Activated CD4-positive, alpha-beta T cell treated with anti-CD3 and anti-CD28 coated beads, Interleukin-2, Interleukin-6, amounts not matched to agents 100 ng/mL and 50 ng/mL, durations not matched to agents 16 hours and 8 hours (primary cell): ENCODE measurements at places on chromosomes 5 and 9.

DNA sequence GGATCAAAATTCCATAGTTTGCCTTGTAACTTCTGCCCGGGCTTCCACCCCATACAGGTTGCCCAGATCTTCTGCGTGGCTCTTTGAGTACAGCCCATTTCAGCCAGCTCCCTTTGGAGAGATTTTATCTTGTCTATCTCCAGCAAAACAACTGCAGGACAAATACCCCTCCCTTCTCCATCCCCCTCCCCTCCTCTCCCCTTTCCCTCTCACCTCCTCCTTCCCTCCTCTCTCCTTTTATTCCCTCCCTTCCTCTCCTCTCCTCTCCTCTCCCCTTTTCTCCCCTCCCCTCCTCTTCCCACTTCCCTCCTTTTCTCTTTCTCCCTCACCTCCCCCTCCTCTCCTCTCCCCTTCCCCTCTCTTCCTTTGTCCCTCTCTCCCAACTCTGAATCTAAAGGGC lies 58.2 kb downstream of the COL15A1 start:
- DNase-seq, result no peak

DNA sequence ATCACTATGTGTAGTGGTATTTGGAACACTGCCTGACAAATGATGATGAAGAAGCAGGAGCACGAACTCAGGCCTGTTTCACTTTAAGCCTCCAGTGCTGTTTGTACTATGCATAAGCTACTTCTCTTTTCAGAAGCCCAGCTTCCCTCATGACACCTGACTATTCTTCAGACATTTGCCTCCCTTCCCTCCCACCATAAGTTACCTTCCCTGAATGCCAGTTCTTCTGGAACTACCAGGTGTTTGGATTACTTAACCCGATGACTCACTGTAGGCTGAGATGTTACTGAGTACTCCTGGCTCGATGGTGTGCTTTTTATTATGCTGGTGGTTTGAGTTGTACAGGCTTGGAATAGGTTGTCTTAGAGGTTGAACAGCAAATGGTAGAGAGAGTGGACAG lies 180.0 kb downstream of the SPATA31D1 start:
- no peak for DNase-seq

DNA sequence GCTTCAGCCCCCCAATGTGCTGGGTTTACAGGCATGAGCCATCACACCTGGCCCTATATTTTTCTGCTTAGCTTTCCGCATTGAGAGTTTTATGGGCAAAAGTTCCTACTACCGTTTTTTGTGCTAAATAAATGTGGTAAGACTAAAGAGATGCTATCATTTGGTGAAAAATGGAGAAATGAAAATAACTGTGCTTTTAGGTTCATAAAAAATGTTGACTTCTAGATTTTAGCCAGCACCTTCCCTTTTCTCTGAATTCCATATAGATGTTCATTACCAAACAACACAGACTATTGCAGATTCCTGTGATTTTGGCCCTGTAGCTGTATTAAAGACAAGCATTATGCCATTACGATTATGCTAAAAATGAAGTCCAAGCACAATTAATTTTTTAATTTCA lies 72.0 kb upstream of the CTSL start:
- DNase-seq, result no peak

DNA sequence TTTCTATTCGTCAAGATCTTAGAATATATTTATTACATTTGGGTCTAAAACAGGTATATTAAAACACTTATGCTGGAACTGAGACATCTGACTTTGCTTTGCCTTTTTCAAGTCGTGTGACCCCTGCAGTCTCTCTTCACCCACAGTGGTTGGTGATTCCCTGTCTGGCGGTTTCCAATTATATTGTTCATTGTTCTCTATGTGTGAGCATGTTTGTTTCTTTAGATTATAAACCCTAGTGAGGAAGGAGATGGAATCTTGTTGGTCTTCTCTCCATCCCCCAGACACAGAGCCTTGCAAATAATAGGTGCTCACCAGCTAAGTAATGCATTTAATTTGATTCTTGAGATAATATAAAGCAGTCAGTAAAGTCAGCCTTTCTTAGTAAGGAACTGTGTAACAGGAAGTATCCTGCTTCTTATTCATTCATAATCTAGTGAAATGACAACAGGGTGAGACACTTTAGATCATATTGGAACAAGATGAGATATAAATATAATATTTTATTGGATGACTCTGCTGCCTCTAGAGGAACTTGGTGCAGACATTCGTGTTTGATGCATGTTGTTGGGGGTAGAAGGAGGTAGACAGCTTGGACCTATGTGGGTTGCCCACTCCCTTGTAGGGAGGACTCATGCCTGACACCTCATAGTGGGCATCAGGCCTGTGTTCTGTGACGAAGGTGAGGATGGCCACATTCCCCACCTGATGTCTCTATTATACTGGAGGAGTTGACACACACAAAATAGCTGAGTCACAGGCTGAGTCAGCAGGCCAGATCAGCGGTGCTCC lies 88.1 kb downstream of the FGF1 start:
- peak; percentile 51 for DNase-seq

GRCh38 chr5:172707285-172708182 lies 63.5 kb downstream of the DUSP1 start:
- DNase-seq, result no peak

- DNase-seq, result no peak
Measured at GRCh38 chr9:26682796-26683496, 209.7 kb downstream of the CAAP1 start.

DNA sequence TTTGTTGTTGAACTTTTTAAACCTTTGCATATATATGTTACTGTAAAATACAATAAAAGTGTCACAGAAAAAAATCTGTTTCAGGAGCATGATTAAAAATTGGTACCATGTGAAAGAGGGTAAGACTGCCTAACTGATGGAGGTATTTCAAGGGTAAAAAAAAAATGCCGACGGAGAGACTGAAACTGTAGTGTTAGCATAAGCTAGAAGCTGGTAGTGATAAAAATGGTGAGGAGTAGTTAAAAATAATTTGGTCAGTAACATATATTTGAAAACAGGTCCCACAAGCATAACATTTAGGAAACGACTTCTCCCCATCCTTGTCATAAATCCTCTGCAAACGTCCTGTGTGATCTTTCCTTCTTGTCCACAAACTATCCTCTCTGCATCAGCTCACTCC lies 64.7 kb downstream of the MEF2C start:
- no peak for DNase-seq

DNA sequence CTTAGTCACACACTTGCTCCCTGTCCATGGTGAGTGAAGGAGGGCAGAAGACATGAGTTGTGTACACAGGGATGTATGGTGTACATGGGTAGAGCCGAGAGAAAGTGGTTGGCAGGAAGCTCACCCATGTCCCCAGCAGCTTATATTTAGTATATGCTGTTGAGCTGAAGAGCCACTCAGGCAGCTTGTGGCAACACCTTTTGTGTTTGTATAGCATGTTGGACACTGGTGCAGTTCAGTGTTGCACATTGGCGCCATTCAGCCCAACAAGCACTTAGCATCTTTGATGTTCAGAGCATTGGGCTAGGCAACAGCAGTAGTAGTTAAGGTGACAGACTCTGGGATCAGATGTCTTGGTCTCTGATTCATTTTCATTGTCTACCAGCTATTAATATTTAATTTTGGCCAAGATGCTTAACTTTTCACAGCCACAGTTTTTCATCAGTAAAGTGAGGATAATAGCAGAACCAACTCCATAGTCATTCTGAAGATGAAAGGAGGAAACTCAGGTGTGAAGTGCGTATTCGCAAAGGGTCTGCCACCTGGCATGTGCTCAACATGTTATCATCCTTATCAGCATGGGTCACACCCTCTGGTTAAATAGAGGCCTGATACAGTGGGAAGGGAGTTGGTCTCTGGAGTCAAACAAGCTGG lies 184.8 kb downstream of the NR3C1 start:
- DNase-seq, result no peak

- DNase-seq, result peak; percentile 74
Measured at GRCh38 chr9:114989600-114990410, 59.4 kb upstream of the TNFSF8 start.

DNA sequence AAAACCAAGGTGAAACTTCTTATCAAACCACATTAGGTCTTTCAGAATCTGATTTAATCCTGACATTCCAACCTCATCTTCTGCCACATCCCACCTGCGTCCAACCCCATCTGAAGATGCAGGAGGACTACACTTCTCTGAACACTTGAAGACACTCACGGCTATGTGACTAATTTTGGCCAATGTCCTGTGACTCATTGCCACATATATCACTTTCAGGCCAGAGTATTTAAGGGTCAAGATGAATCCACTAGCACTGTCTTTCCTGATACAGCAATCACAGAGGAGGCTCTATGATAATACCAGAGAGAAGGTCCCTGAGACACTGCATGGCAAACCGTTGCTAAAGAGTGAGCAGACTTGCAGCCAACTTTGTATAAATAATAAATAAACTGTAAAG lies 323.4 kb downstream of the NR2F1-AS1 start:
- no peak for DNase-seq

GRCh38 chr5:59390989-59391388 lies 502.5 kb downstream of the PDE4D start:
- DNase-seq, result no peak

DNA sequence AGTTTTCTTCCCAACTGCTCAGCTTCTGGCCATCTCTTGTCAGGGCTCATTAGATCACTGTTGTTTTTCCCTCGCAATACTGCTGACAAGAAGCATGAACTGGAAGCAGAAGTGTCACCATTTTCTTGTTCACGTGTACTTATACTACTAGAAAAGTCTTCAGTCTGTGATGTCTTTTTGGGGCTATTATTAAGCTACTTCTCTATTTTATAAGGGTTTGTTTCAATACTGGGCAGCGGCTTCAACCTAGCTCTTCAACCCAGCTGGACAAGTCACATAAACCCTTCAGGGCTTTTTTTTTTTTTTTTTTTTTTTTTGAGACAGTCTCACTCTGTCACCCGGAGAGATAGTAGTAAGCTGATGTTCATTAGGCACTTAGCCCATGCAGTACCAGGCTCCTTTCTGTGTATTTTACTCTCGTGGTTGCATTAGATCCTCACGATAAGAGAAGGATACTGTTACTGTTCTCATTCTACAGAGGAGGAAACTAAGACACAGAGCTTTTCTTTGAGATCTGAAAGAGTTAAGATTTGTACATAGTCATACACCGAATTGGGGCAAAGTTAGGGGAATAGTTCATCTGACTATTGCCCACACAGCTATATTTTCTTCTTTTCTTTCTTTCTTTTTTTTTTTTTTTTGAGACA lies 20.5 kb downstream of the RAPGEF1 start:
- no peak for DNase-seq

GRCh38 chr9:1366276-1366675 lies 316.1 kb downstream of the DMRT2 start:
- no peak for DNase-seq

DNA sequence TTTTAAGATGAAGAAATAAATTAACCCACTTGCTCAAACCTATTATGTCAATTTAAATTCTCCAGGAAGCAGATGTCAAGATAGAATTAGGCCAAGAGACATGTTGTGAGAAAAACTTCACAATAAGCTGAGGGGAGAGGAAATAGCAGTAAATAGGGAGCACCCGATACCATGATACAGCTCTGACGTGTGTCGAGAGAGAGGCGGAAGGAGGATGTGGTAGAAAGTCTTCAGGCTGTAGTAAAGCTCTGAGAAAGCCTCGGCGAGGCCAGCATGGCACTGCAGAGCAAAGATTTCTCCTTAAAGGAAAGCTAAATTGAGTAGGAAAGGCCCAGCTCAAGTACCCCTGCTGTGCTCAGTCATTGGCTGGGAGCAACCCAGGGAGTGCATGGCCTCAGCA lies 6.0 kb upstream of the PUM3 start:
- no peak for DNase-seq

GRCh38 chr5:154309805-154310204 lies 119.3 kb downstream of the GALNT10 start:
- DNase-seq, result peak; percentile 21

GRCh38 chr5:164672205-164672604 lies 1166.8 kb downstream of the MAT2B start:
- no peak for DNase-seq

GRCh38 chr9:75239176-75239575 lies 150.9 kb downstream of the OSTF1 start:
- DNase-seq, result peak; percentile 5

- DNase-seq, result no peak
Measured at GRCh38 chr5:172700365-172701290, 59.6 kb downstream of the NEURL1B start.

DNA sequence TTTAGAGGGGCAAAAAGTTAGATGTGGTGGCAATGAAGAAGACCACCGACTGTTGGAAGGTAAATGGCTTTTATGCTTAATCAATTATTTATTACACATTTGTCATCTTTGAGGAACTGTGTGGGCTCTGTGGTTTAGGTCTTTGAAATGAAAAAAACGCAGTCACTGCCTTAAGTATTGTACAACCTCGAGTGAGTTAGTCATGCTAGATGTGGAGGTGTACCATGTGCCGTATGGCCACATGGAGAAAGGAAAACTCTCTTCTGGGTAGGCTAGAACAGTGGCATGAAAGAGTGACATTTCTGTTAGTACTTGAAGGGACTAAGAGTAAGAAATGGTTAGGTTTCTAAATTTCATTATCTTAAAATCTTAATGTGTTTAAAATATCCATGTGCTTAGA lies 166.1 kb downstream of the HACD4 start:
- no peak for DNase-seq

DNA sequence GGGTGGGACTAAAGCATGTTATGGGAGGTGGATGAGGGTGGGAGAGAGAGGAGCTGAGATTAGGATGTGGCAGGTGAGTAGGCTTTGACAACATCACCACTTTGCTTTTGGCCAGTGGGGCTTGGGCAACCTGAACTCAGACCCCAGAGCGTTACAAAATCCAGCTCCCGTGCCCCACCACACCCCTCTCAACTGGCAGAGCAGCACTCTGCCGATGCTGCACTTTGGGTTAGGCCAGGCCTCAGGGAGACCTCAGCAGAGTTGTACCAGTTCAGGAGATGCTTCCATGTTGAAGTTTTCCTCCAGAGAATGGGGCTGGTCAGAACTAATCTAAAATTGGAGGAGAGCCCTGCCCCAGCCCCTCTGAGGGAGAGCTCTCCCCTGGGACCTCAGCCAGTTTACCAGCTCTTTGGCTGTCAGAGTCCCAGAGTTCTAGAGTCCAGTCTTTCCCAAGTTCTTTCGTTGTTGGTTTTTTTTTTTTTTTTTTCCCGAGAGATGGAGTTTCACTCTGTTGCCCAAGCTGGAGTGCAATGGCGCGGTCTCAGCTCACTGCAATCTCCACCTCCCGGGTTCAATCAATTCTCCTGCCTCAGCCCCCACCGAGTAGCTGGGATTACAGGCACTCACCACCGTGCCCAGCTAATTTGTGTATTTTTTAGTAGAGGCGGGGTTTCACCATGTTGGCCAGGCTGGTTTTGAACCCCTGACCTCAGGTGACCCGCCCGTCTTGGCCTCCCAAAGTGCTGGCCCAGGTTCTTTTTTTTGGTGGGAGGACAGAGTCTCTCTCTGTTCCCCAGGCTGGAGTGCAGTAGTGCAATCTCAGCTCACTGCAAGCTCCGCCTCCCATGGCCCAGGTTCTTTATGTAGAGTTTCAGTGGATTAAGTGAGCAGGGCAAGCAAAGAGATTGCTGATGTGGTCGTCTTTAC lies 17.8 kb downstream of the NUDT2 start:
- no peak for DNase-seq

DNA sequence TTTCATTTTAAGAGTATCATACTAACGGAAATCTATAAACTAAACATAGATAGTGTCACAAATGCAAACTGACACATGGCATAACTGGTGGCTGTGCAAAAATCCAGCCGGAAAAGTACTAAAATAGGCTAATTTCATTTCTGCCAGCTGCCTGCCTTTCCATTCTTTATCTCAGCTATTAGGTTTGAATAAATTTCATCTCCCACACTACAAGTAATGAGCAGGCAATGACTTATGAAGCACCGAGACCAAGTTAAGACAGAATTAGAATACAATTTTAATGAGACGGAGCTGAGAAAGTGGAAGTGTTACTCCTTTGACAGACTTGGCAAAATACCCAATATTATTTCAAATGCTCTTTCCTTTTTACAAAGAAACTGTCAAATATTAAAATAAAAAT lies 258.8 kb upstream of the ZNF608 start:
- DNase-seq, result no peak
